Stimulated activated naive CD4-positive, alpha-beta T cell (primary cell): ENCODE measurements at places on chromosomes 16 and 17.
A peak's percentile ranks its signal among the peaks of the same experiment; 100 is the strongest.

- no peak for DNase-seq
These were observed 318.2 kb upstream of the PSMD7 start for GRCh38 chr16:73978407-73978784.

DNA sequence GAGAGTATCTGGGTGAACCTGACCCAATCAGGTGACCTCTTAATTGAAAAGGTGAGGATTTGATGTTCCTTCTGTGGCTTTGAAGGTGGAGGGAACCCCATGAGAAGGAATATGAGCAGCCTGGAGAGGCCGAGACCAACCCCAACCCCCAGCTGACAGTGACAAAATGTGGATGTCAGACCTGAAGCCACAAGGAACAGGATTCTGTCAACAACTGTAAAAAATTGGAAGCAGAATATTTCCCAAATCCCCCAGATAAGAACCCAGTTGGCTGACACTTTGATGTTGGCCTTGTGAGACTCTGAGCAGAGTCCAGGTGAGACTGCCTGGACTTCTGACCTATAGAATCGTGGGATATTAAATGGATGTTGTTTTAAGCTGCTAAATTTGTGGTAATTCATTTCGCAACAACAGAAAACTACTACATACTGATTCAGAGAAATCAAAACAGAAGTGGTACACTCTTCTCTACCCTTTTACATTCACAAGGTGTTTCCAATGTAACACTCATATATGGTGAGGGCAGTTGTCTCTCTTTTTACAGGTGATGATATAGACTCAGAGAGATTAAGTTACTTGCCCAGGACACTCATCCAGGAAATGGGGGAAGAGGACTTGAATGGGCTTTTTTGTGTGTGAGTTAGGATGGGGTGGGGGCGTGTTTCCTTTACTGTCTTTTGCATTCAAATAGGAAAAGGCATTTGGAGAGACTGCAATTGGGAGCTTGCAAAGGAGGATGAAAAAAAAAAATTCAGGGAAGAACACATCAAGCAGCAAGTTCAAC, 29.8 kb upstream of the SALL1 start:
- no peak for DNase-seq

- DNase-seq: peak; percentile 39
These were observed 58.0 kb upstream of the GSE1 start for GRCh38 chr16:85554889-85555718.

DNA sequence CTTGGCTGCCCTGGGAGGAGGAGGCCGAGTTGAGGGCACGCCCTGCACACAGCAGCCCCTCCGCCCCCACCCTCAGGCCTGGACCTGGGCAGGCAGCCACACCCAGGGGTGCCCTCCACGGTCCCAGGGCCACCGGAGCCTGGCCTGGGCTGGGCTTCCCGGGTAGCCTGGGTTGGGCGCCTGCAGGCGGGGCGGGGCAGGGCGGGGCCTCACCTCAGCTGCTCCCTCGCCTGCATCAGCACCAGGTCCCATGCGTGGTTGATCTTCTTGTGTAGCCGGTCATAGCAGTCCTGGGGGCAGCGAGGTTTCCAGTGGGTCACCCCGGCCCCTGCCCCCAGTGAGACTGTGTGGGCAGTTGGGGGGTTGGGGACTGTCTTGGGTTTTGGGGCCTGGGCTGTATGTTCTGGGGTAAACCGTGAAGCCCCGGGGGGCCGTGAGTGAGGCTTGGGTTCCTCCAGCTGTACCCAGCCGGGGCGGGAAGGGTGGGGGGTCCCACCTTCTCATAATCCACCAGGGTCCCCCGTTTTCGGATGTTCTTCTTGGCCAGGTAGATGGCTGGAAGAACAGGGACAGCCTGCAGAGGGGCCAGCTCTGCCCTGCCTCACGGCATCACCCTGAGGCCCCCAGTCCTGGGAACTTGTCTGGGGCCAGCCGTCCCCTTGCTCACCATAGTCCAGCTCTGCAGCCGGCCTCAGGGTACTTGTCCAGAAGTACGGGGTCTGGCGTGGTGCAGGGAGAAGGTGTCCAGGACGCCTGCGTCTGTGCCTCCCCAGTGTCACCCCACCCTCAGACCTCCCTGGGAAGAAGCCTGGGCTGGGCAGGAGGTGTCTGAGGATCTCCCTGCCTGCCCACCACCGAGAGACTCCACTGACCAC, 2.0 kb downstream of the RGS11 start:
- DNase-seq: no peak

GRCh38 chr17:9959377-9959981, 54.4 kb upstream of the RCVRN start:
- DNase-seq: no peak
